Skin of body (tissue), 3 donors: ENCODE measurements at places on chromosomes 4 and X. TPM values are rescaled to one million over a fixed set of nuclear protein-coding genes. Genes with fewer than 3 reads are reported as not detected.

Gene ZNF157
- total RNA-seq = 0.49 TPM

Gene NSG1
- 13.3 TPM for total RNA-seq

Gene ADH1B
- 175 TPM for total RNA-seq

Gene GPRIN3
- total RNA-seq = 3.8 TPM

Gene IL3RA
- 5.7 TPM for total RNA-seq

Gene CSAG3
- not detected for total RNA-seq

Gene VCX3A
- not detected for total RNA-seq

Gene PASD1
- not detected for total RNA-seq

Gene ZXDA
- total RNA-seq = 6.7 TPM
